Stimulated activated CD4-positive, alpha-beta T cell treated with anti-CD3 and anti-CD28 coated beads, Interleukin-2, amount 100 ng/mL, for 24 hours (primary cell): ENCODE measurements at places on chromosomes 6 and 20.

- no peak for DNase-seq
These were observed 9.2 kb downstream of the TP53INP2 start for GRCh38 chr20:34713194-34713943.

- DNase-seq, result no peak
These were observed 2.7 kb downstream of the VEGFA start for GRCh38 chr6:43772681-43773049.

DNA sequence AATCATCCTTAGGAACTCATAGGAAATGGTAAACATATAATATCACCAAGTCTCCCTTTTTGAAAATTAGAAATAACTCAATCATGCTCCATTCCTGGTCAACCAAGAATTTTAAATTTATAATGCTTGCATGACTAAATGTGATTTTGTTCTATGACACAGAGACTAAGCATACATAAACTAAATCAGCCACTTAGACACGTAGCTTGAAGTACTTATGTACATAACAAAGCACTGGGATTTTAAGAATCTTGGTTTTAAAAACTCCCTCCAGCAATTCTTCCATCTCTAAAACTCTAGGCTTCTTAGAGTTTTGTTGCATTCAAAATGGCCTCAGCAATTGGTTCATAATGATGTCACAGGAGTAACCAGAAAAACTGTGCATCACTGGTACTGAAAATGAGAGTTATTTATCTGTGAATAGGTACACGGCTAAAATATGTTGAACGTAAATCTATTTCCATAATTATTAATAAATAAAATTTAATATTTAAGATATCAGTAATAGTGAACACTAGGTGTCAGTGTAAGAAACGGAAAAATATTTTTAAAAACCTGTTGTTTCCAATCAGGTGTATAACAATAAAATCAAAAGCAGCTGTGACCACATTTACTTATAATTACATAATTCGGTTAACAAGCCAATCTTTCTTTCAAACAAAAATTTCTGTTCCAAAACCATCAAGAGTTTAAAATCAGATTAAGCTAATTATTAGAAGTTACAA lies 241.6 kb upstream of the RUNX2 start:
- DNase-seq, result no peak

DNA sequence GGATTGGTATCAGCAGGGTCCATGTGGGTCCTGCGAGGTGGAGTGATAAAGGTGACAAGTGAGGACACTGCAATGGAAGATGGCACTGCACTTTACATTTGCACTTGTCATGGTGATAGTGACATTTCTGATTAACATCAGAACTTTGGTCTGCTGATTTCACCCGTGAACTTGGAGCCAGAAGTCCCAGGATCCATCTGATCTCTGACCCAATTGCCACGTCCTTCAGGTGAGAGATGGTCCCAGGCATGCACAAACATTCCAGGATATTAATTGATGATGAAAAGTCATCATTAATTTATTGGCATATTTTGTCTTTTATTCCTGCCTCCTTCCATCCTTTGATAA lies 9.8 kb upstream of the GHRH start:
- no peak for DNase-seq

- DNase-seq, result no peak
These were observed 210.9 kb downstream of the SYNE1 start for GRCh38 chr6:152426276-152426675.

- DNase-seq, result no peak
These were observed 563.8 kb upstream of the MARCKS start for GRCh38 chr6:113293423-113293740.

DNA sequence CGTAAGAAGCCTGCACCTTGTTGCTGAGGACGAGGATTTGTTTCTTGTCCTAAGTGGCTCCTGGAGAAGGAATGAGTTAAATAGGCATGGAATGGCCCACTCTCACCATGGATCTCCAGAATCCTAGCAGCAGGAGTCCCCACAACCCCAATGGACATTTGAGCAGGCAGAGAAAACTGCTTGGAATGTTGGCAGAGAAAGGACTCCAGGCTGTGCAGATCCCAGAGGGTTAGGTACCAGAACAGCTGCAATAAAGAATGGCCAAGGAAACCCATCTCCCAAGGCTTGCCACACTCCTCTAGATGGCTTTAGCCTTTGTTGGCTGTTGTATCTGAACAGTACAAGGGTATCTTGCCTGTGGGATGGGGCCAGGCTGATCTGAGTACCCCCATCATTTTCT lies 1415.7 kb upstream of the ADGRB3 start:
- no peak for DNase-seq

DNA sequence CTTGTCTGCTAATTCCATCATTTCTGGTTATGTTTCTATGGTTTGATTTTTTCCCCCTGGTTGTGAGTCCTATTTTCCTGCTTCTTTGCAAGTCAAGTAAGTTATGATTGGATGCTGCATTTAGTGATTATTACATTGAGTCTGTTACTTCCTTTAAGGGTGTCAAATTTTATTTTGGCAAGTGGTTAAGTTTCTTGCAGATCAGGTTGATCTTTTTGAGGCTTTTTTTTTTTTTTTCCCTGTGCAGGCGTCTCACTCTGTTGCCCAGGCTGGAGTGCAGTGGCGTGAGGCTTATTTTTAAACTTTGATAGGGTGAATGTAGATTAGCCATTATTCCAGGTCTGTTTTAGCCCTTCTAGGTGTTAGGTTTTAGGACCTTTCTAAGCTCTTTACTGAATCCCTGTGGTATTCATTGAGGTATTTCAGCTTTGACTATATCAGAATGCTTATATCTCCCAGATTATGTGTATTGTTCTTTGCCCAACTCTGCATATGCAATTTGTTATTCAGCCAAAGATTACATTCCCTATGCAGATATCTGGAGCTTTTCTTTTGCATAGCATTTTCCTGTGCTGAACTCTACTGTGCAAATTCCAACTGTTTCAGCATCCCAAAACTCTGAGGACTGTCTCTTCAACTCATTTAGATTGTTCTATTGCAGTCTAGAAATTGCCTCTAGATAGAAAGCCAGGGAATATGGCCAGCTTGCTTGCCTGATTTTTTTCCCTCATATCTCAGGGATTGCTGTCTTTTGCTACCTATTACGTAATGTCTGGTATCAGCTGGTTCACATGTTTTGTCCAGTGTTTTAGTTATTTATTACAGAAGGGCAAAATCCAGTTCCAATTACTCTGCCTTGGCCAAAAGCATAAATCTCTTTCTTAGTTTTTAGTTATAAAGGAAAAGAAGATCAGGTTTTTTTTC lies 113.3 kb downstream of the AFG1L start:
- no peak for DNase-seq

DNA sequence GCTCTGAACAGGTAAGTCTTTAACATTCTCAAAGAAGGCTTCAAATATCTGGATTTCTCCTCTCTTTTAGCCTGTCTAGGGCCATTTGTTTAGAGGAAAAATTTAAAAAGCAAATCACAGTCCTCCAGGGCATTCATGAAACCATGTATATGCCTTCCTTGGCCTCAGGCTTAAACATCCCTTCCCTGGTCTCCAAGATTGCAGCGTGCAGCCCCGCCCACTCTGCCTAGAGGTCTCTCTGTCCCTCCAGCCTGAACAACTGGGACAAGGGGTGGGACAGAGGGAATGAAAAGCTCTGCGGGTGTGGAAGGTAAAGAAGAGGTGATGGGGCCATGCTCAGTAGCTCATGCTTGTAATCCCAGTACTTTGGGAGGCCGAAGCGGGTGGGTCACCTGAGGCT lies 9.8 kb upstream of the CBFA2T2 start:
- DNase-seq, result no peak

- DNase-seq, result no peak
These were observed 97.4 kb downstream of the YTHDF1 start for GRCh38 chr20:63118303-63119120.

GRCh38 chr6:109263873-109264700 lies 118.2 kb downstream of the CD164 start:
- no peak for DNase-seq

GRCh38 chr6:129717277-129717676 lies 7.3 kb upstream of the ARHGAP18 start:
- no peak for DNase-seq

DNA sequence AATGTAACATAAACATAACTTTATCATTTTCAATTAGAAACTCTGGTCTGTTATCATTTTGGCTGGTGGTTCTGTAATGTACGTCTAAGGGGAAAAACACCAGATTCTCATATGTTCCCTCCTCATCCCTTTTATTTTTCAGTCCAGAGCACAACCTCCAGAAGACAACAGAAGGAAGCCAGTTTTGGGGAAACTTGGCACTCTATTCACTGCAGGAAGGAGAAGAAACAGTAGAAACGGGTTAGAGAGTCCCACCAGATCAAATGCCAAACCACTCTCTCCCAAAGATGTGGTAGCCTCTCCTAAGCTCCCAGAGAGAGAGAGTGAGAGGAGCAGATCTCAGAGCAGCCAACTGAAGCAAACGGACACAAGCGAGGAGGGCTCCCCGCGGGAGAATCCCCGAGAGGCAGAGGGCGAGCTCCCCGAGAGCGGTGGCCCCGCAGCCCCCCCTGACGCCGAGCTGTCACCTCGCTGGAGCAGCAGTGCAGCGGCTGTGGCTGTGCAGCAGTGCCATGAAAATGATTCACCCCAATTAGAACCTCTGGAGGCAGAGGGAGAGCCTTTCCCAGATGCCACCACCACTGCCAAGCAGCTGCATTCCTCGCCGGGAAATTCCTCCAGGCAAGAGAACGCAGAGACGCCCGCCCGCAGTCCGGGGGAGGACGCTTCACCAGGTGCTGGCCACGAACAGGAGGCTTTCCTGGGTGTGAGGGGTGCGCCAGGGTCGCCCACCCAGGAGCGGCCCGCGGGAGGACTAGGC lies 117.8 kb downstream of the RTN4IP1 start:
- no peak for DNase-seq

DNA sequence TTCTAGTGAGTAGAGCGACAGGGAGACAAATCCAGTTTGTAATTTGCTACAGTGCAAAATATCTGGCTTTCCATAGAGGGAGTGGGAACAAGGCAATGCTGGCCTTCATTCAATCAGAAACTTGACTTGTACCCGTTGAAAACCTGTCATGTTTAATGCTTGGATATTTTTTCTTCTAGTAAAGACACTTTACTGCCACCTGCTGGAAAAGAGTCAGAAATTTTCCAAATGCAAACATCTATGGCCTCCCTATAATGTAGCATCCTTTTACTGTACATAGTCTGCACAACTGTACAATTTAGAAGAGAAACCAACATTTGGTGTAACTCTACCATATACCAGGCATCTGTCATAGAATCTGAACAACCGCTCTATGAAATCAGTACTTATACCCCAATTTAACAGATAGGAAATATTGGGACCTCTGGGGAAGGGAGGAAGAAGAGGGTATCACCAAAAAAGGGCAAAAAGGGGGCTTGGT lies 16.7 kb upstream of the TBC1D20 start:
- no peak for DNase-seq

DNA sequence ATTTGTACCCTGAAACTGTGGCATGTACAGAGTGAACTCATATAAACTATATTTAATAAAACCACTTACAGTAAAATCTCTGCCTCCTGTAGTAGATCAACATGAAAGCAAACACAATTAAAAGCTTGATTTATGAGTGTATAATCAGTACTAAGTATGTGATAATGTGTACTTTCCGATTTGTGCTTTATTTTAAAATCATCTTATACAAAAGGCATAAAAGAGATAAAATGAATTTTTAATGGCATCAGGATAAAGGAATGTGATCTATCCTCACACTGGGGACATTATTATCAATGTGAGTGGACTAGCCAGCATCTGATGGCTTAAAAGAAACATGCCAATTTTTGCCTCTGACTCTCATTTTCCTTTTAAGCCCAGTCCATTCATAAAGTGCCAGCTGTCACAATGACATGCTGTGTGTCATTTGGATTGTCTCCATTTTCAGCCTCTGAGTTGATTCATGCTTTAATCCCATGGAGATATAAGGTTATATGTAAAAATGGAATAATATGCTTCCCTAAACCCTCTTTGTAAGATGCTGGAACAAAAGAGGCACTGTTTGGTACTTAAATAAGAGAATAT lies 831.6 kb upstream of the EYS start:
- no peak for DNase-seq

GRCh38 chr20:8777911-8778310 lies 291.0 kb upstream of the PLCB4 start:
- DNase-seq, result no peak

DNA sequence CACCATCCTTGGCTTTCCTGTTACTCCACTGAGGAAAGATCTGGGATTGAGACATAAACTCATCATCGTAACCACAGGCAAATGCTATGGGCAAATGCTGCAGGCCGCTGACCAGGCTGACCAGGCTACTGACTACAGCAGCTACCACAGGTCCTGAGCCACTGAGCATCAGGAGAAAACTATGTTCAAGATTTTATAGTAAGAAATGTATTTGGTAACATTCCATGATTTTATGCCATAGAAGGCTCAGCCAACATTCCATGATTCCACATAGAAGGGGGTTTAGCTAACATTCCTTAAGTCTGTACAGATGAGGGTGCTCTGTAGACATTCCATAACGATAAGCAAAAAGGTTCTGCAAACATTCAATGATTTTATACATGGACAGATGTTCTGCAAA lies 16.1 kb upstream of the B4GALT5 start:
- no peak for DNase-seq

DNA sequence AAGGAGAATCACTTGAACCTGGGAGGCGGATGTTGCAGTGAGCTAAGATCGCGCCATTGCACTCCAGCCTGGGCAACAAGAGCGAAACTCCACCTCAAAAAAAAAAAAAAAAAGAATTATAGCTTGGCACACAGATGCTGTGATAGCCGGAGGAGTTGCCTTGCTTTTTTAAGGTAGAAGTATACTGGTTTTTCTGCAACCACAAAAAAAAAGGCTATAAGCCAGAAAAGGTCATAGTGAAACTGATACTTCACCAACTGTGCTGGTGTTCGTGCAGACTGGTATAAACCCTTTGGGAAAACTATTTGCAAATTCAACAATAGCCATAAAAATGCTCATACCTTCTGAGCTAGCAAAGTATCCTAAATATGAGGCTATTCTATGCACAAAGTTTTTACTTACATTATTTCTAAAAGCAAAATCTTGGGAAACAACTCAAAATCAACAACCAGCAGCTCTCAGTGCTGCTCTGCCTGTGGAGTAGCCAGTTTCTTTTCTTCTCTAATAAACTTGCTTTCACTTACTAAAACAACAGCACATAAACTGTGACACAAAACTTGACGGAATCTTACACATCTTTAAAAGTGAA lies 44.0 kb downstream of the B4GALT5 start:
- no peak for DNase-seq

- DNase-seq, result no peak
These were observed 109.1 kb upstream of the FAM184A start for GRCh38 chr6:119187596-119187995.

GRCh38 chr6:37785663-37786270 lies 33.8 kb upstream of the ZFAND3 start:
- no peak for DNase-seq

DNA sequence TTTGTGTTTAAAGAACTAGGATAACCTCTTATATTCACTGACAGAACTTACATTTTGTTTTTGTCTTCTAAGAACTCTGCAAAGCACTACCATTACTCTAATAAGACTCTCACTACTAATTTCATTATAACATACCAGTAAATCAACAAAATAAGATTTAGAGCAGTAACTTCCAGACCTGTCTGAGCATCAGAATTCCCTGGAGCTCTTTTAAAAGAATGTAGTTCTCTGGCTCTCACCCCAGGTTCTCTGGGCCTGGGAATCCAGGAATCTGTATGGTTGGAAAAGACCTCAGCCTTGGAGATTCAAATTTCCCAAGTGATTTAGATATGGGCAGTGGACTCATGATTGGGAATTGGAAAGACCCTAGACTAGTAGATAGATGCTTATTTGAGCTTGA lies 89.4 kb downstream of the JAG1 start:
- no peak for DNase-seq

GRCh38 chr6:129586815-129587214 lies 123.2 kb downstream of the ARHGAP18 start:
- no peak for DNase-seq
